ENCODE measurements at places on chromosomes 11 and 22.

DNA sequence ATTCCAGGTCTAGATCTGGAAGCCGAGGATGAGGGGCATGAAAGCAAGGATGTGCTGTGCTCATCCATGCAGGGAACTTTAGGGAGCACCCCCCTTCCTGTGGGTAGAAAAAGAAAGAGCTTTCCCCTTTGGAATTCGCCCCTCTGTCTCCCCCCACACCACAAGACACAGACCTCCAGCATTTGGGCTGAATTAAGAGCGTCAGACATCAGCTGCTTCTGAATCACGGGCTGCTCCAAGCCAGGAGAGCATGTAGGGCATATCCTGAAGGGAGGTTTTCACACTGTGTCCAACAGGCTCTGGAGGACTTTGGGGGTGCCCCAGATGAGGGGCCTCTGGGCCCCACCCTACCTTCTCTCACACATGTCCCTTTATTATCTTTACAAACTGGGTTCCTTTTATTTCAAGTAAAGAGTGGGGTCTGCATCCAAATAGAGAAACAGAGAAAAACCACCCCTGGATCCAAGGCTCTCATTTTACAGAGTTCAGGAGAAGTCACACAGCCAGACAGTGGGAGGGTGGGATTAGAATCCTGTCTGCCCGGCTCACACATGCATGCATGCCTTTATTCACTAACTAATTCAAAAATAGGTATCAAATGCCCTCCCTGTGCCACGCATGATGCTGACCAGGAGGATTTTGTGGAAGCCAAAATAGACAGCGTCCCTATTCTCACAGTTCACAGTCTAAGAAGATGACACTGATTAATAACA lies 52.8 kb downstream of the LRRC32 start:
- no peak for DNase-seq

- peak; percentile 54 for DNase-seq
Observed at GRCh38 chr11:35082321-35083180, 56.4 kb upstream of the CD44 start.

- DNase-seq = no peak
Observed at GRCh38 chr11:131977231-131977630, 606.8 kb downstream of the NTM start.

GRCh38 chr22:45864959-45865476 lies 111.9 kb downstream of the WNT7B start:
- DNase-seq = no peak

- DNase-seq = no peak
Observed at GRCh38 chr11:107898270-107898669, 30.0 kb upstream of the RAB39A start.

GRCh38 chr11:21653951-21654421 lies 538.9 kb upstream of the ANO5 start:
- DNase-seq = no peak

- DNase-seq = peak; percentile 22
Observed at GRCh38 chr11:117426297-117426685, 98.6 kb downstream of the CEP164 start.

- no peak for DNase-seq
Observed at GRCh38 chr11:47143322-47143721, 33.4 kb downstream of the ARFGAP2 start.

GRCh38 chr11:64314805-64315561 lies 2.4 kb downstream of the TRMT112 start:
- DNase-seq = no peak

GRCh38 chr11:11816511-11817314 lies 25.1 kb upstream of the USP47 start:
- DNase-seq = no peak

GRCh38 chr22:40976866-40977700 lies 25.9 kb downstream of the RBX1 start:
- no peak for DNase-seq

DNA sequence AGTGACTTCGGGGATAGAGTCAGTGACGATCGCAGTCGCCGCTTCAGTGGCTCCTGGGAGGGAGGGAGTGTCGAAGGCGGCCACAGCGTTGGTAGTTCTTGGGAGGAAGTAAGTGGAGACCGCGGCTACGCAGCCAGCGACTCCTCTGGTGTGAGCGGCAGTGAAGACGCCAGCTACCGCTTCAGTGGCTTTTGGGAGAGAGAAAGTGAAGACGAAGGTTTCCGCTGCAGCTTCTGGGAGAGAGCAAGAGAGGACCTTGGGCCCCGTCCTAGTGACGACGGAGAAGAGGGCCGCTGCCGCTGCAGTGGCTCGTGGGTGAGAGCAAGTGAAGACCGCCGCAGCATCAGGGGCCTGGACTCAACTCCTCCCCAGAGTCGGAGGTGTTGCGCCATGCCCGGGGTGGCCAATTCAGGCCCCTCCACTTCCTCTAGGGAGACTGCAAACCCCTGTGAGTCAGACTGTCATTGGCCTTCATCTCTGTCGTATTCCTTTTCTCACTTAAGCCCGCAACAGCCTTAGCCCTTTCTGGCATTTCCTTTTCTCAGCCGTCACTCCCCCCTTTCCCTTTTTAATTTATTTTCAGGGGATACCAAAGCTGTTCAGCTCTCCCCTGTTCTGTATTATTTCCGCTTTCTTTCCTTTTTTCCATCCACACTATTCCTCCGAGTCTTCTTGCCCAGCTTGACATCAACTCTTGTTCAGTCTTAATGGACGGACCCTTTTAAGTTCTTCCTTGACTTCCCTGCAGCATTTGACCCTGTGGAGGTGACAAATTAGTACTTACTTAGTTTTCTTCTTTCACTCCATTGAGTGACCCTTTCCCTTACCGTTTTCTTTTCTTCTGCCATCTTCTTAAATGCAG lies 1.0 kb downstream of the ANKRD42 start:
- DNase-seq = peak; percentile 16

- DNase-seq = no peak
Observed at GRCh38 chr11:19589567-19590260, 122.9 kb upstream of the NAV2 start.

DNA sequence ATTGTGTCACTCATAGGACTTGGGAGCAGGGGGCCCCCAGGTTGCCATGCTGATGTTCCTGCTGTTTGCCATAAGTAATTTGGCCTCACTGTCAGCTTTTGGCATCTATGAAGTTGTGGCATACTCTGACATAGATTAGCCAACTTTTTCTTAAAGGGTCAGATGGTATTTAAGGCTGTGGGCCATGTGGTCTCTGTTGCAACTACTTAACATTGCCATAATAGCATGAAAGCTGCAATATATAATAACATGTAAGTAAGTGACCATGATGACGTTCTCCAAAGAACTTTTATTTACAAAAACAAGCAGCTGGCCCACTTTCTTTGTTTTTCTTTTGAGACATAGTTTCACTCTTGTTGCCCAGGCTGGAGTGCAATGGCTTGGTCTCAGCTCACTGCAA lies 2.2 kb upstream of the TMEM216 start:
- no peak for DNase-seq

GRCh38 chr11:6817694-6818093 lies 18.2 kb upstream of the OR6A2 start:
- DNase-seq = no peak

GRCh38 chr11:46692450-46692849 lies 8.0 kb downstream of the ARHGAP1 start:
- DNase-seq = no peak

- DNase-seq = no peak
Observed at GRCh38 chr11:75463106-75463774, 30.2 kb upstream of the KLHL35 start.

GRCh38 chr11:115462004-115462541 lies 42.1 kb downstream of the CADM1 start:
- DNase-seq = no peak

DNA sequence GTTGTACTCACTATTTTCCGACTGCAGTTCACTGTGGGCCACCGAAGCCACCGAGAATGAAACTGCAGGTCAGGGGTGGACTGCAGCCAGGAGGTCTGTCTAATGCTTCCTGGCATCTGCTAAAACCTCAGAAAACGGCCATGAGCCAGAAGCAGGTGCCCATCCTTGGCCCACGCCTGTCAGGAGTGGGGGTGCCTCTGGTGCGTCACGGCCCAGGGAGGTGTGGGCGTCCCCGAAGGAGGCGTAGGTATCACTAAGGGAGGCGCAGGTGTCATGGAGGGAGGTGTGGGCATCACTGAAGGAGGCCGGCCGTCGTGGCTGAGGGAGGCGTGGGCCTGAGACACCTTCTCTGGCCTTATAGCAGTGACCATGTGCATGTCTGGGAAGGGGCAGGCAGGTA lies 456.2 kb downstream of the TBC1D22A start:
- DNase-seq = no peak

- DNase-seq = no peak
Observed at GRCh38 chr11:93229876-93230275, 32.1 kb upstream of the SLC36A4 start.

DNA sequence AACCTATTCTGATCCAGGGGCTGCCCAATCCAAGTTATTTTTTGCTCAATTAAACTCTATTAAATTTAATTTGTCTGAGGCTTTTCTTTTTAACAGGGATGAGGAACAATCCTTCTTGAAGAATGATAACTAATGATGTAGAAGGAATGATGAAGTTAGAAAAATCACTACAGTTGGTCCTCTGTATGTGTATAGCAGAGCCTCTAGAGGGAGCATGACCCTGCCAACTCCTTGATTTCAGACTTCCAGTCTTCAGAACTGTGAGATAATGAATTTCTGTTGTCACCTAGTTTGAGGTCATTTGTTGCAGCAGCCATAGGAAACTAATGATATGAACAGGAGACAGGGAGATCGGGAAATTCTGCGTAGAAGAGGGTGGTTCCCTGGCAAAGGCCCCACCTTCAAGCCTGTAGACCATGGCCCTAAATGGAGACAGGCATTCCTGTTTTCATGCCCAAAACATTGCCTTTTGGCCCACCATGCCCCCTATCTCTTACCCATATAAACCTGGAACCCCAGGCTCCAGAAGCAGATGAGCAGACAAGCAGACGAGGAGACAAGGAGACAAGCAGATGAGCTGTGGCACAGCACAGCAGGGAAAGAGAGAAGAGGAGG lies 7.7 kb upstream of the QSER1 start:
- DNase-seq = no peak

DNA sequence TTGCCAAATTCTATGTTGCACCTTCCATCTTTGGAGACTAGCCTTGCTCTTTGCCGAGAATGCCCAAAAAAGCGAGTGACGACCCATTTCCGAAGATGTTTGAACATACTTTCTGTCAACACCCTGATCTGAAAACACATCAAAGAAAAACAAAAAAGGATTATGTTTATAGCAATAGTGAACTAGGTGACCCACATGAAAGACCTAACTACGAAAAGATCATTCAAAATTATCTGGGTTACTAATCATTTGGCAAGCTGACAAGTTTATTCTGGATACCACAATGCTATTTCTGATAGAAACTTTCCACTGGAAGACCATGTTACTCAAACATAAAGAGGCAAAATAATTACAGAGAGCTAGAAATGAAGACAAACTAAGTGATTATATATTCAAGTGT lies 27.0 kb downstream of the KCNJ1 start:
- no peak for DNase-seq

- DNase-seq = no peak
Observed at GRCh38 chr11:46565232-46565840, 28.5 kb downstream of the AMBRA1 start.

DNA sequence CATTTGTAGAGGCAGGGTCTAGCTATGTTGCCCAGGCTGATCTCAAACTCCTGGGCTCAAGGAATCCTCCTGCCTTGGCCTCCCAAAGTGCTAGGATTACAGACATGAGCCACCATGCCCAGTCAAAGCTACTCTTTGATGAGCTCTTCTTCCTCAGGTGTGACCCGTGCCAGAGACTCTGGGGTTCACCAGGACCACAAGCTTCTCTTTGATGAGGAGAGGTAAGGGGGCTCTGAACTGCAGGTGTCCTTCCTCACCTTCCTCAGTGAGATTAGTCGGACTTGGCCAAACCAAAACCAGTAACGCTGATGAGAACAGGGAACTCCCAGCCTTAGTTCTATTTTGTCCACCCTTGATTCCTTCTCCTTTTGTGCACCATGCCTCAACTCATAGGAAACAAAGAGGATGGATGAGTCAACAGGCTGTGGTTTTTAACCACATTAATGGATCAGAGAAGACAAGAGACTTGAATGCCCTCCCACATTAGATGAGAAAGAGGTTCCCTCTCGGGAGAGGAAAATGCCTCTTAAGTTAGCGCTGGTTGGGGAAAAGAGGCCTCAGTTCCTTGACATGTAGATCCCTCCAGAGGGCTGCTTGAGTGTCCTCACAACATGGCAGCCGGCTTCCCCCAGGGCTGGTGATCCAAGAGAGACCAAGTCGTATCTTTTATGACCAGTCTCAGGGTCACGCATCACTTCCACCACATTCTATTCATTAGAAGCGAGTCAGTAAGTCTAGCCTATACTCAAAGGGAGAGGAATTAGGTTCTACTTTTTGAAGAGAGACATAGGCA lies 25.7 kb upstream of the CTR9 start:
- no peak for DNase-seq

- no peak for DNase-seq
Observed at GRCh38 chr11:57763568-57763967, 2.0 kb downstream of the CTNND1 start.

- DNase-seq = no peak
Observed at GRCh38 chr11:9385327-9385899, 961 bp downstream of the IPO7 start.

DNA sequence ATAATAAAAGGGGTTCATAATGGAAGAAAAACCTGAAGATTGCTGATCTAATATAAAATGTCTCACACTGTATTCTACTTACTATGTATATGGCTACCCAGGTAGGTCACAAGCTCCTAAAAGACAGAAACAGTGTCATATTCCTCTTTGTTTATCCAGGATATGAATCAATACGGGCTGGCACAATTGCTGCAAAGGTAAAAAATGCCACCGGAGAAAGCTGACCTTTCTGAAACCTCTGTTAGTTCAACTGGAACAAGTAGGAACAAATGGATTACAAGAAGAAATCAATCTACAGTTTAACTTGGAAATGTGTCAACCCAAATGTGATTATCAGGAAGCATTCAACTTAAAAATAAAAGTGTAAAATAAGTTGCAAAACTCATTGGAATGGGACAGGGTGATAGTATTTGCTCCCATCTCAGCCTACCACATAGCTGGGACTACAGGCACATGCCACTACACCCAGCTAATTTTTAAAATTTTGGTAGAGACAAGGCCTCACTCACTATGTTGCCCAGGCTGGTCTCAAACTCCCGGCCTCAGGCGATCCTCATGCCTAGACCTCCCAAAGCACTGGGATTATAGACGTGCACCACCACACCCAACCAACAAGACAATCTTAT lies 27.6 kb downstream of the SLC35F2 start:
- no peak for DNase-seq

GRCh38 chr11:63945477-63946163 lies 6.8 kb downstream of the NAA40 start:
- peak; percentile 36 for DNase-seq

- no peak for DNase-seq
Observed at GRCh38 chr11:102534261-102534872, 3.8 kb upstream of the MMP7 start.

DNA sequence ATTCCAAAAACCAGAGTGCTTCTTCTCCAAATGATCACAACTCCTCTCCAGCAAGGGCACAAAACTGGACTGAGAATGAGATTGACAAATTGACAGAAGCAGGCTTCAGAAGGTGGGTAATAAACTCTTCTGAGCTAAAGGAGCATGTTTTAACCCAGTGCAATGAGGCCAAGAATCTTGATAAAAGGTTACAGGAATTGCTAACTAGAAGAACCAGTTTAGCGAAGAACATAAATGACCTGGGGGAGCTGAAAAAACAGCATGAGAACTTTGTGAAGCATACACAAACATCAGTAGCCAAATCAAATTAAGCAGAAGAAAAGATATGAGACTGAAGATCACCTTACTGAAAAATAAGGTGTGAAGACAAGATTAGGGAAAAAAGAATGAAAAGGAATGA lies 15.5 kb downstream of the OR52M1 start:
- DNase-seq = no peak

Data from stimulated activated CD4-positive, alpha-beta T cell treated with anti-CD3 and anti-CD28 coated beads, Interleukin-15, amount 100 ng/mL, for 1 hour (primary cell).